NCI-H1930 (cell line): ENCODE measurements at places on chromosomes 3 and 15.

- no peak for DNase-seq
These were observed 738 bp downstream of the ACAP2 start for GRCh38 chr3:195441992-195442572.

GRCh38 chr3:87949189-87949878 lies 109.5 kb downstream of the CGGBP1 start:
- DNase-seq: no peak

DNA sequence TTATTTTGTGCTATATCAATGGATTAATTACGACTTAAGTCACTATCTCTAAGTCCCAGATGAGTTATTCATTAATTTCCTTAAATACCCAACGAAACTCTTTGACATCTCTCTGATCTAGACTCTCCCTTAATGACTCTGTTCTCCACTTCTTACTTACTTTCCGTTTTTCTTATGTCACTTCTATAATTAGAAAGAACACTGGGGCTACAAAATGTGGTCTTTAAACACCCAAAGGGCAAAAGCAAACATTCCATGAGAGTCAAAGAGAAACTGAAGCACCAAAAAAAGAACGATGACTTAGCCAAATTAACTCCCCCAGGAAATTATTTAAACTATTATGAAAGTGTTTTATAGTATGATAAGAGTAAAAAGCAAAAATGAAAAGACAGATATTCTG lies 166.4 kb upstream of the UBE2E2 start:
- DNase-seq: no peak

DNA sequence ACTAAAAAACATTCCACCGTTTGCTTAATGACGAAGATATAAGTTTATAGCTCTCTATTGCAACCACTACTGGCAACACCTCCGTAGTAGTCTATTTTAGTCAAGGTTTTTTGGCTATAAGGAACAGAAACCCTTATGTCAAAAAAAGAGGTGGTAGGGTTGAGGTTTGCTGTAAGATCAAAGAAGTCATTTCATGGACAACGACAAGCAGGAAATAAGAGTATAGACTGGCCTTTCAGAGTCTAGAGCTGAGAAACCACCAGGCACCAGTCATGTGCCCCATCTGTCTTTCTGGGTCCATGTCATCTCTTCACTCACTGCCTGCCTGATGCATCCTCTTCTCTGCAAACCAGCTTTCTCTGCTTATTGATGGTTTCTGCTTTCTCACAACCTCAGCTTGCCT lies 42.7 kb downstream of the THBS1 start:
- no peak for DNase-seq

- DNase-seq: no peak
These were observed 724.6 kb upstream of the CBLB start for GRCh38 chr3:106593381-106593780.

- no peak for DNase-seq
These were observed 12.4 kb upstream of the CHRM5 start for GRCh38 chr15:33955945-33956344.

DNA sequence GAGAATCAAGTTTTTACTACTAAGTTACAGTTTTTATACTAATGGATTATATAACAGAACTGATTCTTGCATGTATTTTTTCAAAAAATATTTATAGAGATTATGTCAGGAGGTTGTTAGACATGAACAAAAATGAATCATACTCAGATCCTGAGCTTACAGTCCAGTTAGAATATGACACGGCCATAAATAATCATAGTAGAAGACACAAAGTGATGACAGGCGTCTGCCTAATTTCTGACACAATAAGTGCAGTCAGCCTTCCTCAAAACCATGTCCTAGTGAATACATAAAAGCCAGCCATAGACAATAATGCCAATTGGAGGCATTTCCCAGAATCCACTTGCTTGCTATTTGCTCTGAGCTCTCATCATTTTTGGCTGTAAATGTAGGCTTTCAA lies 81.7 kb upstream of the POU1F1 start:
- DNase-seq: no peak

- no peak for DNase-seq
These were observed 58.9 kb upstream of the ZNF280D start for GRCh38 chr15:56792211-56792610.

DNA sequence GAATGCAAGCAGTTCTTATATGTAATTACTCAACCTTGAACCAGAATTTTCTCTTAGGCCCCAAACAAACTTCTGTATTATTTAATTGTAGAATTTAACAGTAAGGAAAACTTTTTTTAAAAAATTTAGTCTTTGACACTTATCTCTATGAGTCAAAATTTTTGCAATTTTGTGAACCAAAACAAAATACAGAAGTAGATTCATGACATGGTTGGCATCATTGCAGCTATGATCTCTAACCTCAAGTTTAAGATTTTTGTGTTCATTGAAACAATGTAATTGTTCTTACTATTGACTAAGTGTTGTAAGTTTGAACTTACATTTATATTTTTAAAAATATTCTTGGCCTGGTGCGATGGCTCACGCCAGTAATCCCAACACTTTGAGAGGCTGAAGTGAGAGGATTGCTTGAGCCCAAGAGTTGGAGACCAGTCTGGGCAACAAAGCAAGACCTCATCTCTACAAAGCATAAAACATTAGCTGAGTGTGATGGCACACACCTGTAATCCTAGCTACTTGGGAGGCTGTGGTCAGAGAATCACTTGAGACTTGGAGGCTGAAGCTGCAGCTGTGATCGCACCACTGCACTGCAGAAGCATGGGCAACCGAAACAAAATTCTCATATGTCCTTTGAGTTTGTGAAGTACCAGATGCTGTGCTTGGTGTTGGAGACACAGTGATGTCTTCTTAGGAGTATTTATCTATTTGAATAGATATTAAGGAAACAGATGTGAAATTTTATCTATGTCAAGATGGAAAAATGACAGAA lies 39.7 kb downstream of the STT3B start:
- no peak for DNase-seq

GRCh38 chr3:171103185-171103584 lies 76.7 kb upstream of the SLC2A2 start:
- no peak for DNase-seq

GRCh38 chr3:66592927-66593625 lies 92.3 kb upstream of the LRIG1 start:
- no peak for DNase-seq

GRCh38 chr15:90075420-90076289 lies 26.6 kb downstream of the IDH2 start:
- no peak for DNase-seq

DNA sequence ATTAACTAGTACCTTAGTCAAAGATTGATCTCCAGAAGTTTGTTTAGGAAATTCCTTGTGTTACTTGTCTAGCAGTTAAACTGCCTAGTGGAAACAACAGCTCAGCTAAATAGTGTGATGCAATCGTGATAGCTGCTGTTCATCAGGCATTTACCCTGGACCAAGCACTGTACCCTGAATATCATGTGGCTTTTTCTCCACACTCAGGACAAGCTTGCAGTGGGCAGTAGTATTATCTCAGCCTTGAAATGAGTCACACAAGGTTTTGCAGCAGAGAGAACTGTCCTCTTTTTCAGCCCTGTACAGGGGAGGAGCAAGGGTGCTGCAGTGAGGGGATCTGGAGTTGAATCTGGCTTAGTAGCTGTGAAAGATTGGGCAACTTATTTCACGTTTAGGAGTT lies 208.4 kb downstream of the TP63 start:
- no peak for DNase-seq

GRCh38 chr15:66008940-66009562 lies 139.8 kb downstream of the RAB11A start:
- no peak for DNase-seq

DNA sequence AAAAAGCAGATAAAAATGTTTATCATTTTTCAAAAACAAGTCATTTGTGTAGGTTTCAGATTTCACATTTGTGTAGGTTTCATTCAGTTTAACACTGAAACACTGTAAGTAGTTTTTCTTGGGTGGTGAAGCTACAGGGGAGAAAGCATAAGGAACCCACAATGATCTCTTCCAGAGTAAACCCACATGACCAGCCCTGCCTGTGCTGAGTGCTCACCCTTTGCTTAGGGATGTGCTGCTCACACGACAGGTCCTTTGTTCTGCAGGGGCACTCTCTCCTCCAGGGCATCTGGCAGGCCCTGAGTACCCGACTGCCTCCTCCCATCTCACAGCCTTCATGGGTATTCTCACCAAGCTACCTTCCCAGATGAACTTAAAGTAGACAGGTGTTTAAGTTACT lies 28.9 kb downstream of the ZXDC start:
- DNase-seq: no peak

- no peak for DNase-seq
These were observed 467.7 kb downstream of the FGF12 start for GRCh38 chr3:192259661-192260060.

GRCh38 chr3:174854987-174855386 lies 4.1 kb upstream of the NAALADL2 start:
- no peak for DNase-seq

DNA sequence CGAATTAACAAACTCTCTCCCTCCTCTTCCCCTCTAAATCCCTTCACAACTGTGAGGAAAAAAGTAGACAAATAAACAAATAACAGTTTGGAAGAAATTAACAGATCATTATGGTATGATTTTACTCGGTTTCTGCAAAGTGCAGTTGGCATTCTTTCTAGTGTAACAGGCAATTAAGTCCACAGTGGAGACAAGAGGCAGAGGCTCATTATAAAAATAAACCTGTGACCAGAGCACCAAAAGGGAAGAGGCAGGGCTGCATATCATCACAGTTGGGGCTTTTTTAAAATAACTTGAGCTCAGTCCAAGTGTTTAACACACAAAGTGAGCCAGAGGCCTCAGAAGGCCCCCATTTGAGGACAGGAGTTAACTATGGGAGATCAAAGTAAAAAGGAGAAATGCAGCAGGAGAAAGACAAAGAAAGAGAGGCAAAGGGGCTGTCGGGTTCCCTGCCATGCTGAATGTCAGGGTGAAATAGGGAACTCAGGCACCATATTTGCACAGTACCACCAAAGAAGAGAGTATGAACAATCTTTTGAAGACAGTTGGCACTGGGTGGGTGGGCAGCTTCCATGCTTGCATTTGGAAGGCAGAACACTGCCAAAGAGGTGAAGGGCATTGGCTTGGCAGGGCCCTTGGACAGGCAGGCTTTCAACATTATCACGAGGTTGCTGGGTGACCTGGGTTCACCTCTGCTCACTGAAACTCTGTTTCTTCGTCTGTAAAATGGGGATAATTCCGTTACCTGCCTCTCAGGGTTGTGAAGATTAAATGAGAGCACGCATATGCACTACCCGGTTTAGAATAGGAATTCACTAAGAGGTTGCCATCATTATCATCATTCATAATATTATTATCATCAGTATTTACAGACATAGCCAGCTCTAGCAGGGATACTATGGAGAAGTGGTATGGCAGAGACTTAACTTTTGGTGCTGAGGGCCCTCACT lies 134.5 kb downstream of the MEX3B start:
- no peak for DNase-seq

GRCh38 chr15:25931851-25932250 lies 68.7 kb upstream of the ATP10A start:
- DNase-seq: no peak

DNA sequence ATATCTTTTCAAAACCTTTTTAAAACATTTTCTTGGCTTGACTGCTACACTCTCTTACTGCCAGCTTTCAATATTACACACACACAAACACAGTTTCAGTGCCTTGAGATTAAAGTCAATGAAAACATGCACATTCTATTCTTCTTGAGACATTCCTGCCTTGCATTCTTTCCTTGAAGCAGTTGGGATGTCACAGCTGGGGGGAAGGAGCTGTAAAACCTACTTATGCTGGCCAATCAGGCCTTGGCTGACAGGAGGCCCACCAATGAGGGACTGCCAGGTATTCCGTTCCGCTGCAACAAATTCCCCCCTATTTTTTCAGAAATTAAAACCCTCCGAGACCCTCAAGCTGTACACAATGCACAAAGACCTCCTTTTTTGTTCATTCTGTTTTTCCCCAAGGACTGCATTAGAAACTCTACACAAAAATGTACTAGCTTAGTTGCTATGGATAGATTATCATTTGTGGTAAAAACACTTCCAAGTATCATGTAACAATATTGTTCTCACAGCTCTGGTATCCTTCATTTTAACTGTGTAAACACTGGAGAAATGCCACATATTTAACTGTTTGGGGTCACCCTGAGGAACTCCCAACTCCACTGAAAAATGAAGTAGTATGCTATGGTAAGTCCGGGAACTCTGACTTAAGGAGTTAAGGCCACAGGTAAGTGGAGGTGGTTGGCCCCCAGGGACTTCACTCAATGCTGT lies 18.5 kb downstream of the FSTL1 start:
- DNase-seq: no peak

GRCh38 chr15:90207252-90207651 lies 6.1 kb downstream of the SEMA4B start:
- DNase-seq: no peak

GRCh38 chr3:19248143-19248542 lies 99.8 kb downstream of the KCNH8 start:
- DNase-seq: no peak

DNA sequence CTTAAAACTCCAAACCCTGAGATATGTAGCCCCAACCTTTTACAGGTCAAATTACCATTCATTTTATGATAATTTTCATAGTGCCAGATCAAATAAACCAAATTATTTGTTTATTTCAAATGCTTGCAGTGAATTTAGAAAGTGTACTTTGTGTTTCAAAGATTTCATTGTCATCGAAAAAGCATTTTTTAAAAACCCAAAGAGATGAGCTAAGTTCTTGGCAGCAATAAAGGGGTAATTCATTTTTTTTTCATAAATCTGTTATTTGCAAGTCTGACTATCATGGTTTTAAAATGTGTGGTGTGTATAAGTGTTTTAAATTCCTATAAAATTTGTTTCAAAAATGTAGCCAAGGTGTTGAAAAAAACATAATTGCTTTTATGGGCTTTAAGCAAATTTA lies 17.2 kb downstream of the PTX3 start:
- no peak for DNase-seq

GRCh38 chr15:68482246-68482645 lies 50.3 kb upstream of the ITGA11 start:
- DNase-seq: no peak

GRCh38 chr3:60475096-60475495 lies 776.2 kb downstream of the FHIT start:
- DNase-seq: no peak

DNA sequence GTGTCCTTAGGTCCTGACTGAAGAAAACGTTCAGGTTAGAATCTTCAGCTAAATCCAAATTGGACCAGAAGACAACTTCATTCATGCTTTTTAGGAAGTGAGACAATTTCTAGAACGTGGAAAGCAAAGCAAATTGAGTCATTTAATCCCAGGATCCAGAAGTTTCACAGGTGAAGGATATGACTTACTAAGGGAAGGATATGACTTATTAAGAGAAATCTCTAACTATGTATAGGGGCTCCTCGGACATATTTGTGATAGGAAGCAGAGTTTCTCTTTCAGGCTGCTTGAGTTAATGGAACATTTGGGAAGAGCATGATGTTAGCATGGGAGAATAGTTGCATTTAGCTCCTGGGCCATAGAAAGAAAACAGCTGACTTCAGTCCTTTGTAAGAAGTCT lies 16.1 kb upstream of the PLOD2 start:
- DNase-seq: no peak

GRCh38 chr3:30174357-30174756 lies 432.0 kb upstream of the TGFBR2 start:
- no peak for DNase-seq
